ENCODE measurements at places on chromosomes 2 and 18. TPM values are rescaled to one million over a fixed set of nuclear protein-coding genes. Genes with fewer than 3 reads are reported as not detected.
A peak's percentile ranks its signal among the peaks of the same experiment; 100 is the strongest.

DNA sequence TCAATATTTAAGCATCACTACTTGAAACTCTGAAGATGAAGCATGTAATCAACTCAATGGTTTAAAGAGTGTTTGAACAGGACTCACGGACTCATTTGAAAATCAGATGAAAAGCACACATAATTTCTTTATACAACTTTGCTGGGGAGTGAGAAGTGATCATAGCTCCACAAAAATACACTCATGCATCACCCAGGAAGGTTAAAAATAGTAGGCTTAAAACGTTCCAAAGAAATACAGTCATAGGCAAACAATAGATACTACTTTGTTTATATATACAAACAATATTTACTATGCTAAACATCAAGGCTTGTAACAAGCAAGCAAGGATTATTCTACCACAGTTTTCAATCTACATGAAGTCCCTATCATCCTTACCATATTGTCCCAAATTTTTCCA lies 11.6 kb downstream of the HNRNPLL start:
- H3K4me3 ChIP-seq, result no peak overlapping the region
- no peak for DNase-seq
- no peaks in the 10 kb centered on the region for H3K36me3 ChIP-seq
- no peaks in the 10 kb centered on the region for H3K27me3 ChIP-seq
- peaks cover 100% of the 10 kb centered on the region for H3K4me1 ChIP-seq

Gene CPLX4
- not detected for total RNA-seq

DNA sequence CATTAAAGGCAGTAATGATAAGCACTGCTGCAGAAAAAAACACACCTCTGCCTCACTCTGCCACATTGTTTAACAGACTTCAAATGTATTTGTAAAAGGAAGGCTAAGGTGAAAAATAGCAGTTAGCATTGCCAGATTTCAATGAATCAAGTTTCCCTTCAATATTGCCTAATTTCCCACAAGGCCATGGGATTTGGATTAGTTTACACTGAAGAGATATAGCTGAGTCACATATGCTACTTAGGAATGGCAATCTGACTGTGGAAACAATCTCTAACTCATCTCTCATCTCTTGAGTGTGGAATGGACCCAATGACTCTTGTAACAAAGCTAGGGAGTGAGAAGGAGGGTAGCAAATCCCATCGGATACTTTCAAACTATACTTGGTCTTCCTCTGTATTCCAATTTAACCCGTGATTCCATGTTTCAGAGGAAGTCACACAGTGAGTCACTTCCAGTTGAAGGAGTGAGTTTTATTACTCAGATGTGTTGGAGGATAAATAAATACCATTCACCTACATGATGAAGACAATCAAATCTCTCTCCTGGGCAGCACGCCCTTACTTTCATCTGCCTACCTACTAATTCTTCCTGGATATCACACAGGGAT lies 5.1 kb downstream of the B4GALT6 start:
- H3K4me3 ChIP-seq, result no peak overlapping the region
- H3K27ac ChIP-seq, result peak overlapping the region; percentile 48
- H3K36me3 ChIP-seq, result no peaks in the 10 kb centered on the region
- DNase-seq, result no peak
- H3K27me3 ChIP-seq, result no peaks in the 10 kb centered on the region
- H3K4me1 ChIP-seq, result peaks cover 46% of the 10 kb centered on the region

DNA sequence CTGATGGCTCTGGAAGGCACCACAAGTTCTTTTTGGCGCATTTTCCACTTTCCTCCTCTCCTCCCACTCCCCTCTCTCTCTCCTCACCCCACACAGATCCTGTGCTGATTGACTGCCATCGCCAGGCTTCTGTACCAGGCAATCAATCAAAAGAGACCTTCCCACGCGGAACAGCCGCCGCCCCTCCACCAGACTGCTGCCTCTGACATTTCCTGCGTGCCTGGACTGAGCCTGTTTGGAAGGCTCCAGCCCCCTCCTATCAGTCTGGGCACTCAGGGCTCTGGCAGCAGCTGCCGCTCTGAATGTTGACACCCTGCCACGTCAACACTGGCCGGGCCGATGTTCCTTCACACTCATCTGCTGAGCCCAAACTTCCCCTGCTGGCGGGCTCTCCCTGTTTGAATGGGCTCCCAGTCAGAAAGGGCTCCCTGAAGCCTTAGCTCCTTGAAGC lies 467.7 kb downstream of the EPHA4 start:
- H3K4me3 ChIP-seq, result peak overlapping the region; percentile 29
- H3K4me1 ChIP-seq, result peaks cover 22% of the 10 kb centered on the region
- no peak for DNase-seq
- H3K36me3 ChIP-seq, result no peaks in the 10 kb centered on the region
- peak overlapping the region; percentile 2 for H3K27ac ChIP-seq
- no peaks in the 10 kb centered on the region for H3K27me3 ChIP-seq

Gene CAPN14
- 0.42 TPM for total RNA-seq

GRCh38 chr2:238227587-238228032 lies 12.2 kb downstream of the HES6 start:
- DNase-seq, result no peak
- no peak overlapping the region for H3K4me3 ChIP-seq
- H3K4me1 ChIP-seq, result peaks cover 44% of the 10 kb centered on the region
- peaks cover 9% of the 10 kb centered on the region for H3K36me3 ChIP-seq
- H3K27ac ChIP-seq, result no peak overlapping the region

DNA sequence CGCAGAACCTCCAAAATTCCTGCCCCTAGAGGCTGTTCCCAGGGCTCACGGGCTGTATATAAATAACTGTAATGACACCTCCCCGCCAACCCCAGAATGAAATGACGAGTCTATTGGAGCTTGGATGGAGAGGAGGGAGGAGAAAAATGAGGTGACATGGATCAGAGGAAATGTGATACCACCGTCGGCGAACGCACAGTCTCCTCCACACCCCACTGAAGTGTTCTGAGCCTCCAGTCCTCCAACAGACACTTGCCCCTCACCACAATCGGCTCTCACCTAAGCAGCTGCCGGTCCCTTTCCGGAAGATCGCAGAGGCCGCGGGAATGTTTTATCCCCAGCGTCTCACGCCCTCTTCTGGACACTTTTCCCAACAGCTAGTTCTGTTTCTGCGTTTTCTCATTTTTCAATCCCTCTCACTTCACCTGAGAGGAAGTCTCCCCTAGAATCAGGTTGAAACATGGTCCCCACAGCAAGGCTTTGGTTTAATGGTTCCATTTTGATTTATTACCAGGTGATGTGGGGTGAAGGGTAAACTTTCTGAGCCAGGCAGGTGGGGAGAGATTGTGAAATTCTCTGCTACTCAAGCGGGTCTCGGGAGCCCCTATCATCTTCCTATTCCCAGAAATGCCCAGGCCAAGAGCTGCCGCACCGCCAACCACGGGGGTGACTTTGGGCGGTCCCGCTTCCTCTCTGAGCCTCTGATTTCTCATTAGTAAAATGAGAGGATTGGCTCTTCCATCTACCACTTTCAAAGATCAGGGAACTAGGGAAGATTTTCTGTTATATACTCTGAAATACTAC lies 9.1 kb upstream of the MYO5B start:
- H3K36me3 ChIP-seq, result no peaks in the 10 kb centered on the region
- peaks cover 21% of the 10 kb centered on the region for H3K4me1 ChIP-seq
- no peak overlapping the region for H3K27ac ChIP-seq
- H3K27me3 ChIP-seq, result no peaks in the 10 kb centered on the region
- no peak overlapping the region for H3K4me3 ChIP-seq

- H3K36me3 ChIP-seq, result no peaks in the 10 kb centered on the region
- DNase-seq, result no peak
- H3K4me3 ChIP-seq, result no peak overlapping the region
- H3K4me1 ChIP-seq, result no peaks in the 10 kb centered on the region
These were observed 45.6 kb upstream of the SALL3 start for GRCh38 chr18:78934003-78934402.

Gene CHMP1B
- 58.6 TPM for total RNA-seq

GRCh38 chr2:88865801-88866371 lies 174.4 kb downstream of the RPIA start:
- no peak overlapping the region for H3K4me3 ChIP-seq
- H3K27ac ChIP-seq, result no peak overlapping the region
- no peaks in the 10 kb centered on the region for H3K4me1 ChIP-seq
- H3K27me3 ChIP-seq, result peaks cover 11% of the 10 kb centered on the region

DNA sequence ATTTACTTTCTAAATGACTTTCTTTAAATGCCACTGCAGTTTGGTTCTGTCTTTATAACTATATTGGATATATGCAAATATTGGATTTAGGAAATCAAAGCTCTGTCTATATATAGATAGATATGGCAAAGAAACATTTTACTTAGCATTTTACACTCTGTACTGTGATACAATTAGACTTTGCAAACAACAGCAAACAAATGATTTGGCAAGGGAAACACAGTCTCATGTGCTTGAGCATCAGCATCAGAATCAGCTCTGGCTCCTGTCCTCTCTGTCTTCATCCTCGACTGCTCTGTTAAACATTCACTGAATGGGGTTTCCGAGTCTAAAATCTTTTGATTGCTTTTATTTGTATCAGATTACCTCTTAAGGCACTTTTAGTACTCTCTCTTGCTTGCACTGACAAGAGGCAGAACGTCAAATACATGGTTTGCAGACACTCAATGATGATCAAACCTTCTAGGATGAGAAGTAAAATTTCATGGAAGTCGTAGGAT lies 176.8 kb upstream of the LRP1B start:
- no peak overlapping the region for H3K4me3 ChIP-seq
- H3K4me1 ChIP-seq, result no peaks in the 10 kb centered on the region
- no peaks in the 10 kb centered on the region for H3K36me3 ChIP-seq

DNA sequence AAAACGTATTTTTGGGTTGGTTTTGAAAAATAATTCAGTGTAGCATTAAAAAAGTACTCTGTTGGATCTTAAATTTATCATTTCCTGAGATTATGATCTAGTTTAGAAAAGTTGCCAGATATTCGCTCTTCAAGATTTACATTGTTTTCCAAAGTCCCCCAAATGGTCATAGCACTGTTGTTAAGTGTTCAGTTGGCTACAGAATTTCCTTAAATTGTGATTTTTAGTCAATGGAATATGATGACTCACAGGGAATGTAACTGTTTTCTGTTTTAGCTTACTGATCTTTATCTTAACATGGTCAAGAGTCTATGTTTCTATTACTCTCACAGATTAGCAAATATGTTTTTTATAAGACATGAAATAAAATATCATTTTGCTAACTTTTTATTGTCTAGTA lies 23.2 kb downstream of the PLCL1 start:
- H3K27me3 ChIP-seq, result no peaks in the 10 kb centered on the region
- H3K36me3 ChIP-seq, result no peaks in the 10 kb centered on the region
- H3K4me1 ChIP-seq, result peaks cover 12% of the 10 kb centered on the region
- no peak overlapping the region for H3K27ac ChIP-seq

DNA sequence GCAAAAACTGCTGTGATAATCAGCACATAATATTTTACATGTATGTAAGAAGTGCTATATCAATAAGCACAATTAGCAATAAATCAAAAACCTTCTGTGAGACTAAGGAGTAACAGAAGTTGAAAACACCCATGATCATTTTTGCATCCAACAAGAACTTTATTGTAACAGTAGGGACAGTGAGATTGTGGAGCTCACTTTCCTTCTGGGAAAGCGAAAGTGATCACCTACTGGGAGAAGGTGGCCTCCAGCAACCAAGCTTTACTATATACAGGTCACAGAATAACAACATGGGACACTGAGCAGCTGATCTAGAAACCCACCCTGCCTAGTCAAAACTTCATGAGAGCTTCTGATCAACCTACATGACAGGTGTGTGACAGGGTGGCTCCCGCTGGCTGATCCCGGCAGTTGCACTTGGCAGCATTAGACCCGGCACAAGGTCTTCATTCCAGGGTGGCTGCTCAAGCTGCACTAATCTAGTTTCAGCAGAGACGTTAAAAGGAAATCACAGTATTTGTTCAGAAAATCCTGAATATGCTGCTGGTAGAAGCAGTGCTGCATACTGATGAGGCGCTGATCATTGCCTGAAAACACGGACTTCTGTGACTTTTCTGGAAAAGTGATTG lies 63.5 kb upstream of the ARL5A start:
- H3K36me3 ChIP-seq, result no peaks in the 10 kb centered on the region
- H3K4me3 ChIP-seq, result no peak overlapping the region

Gene CYP27C1
- total RNA-seq, result not detected

Gene NEU4
- 5.4 TPM for total RNA-seq

- H3K4me3 ChIP-seq, result no peak overlapping the region
- no peaks in the 10 kb centered on the region for H3K4me1 ChIP-seq
- H3K27me3 ChIP-seq, result no peaks in the 10 kb centered on the region
- H3K27ac ChIP-seq, result no peak overlapping the region
- no peak for DNase-seq
These were observed 56.3 kb upstream of the CCDC195 start for GRCh38 chr2:224772494-224772893.

GRCh38 chr2:198054299-198054698 lies 249.9 kb downstream of the PLCL1 start:
- H3K4me1 ChIP-seq, result peaks cover 10% of the 10 kb centered on the region
- H3K27me3 ChIP-seq, result no peaks in the 10 kb centered on the region
- H3K27ac ChIP-seq, result no peak overlapping the region
- H3K4me3 ChIP-seq, result no peak overlapping the region
- H3K36me3 ChIP-seq, result no peaks in the 10 kb centered on the region
- no peak for DNase-seq

GRCh38 chr2:132538331-132538855 lies 121.8 kb downstream of the GPR39 start:
- no peak for DNase-seq
- H3K4me3 ChIP-seq, result no peak overlapping the region
- H3K36me3 ChIP-seq, result no peaks in the 10 kb centered on the region
- H3K27ac ChIP-seq, result no peak overlapping the region
- H3K27me3 ChIP-seq, result peaks cover 16% of the 10 kb centered on the region
- no peaks in the 10 kb centered on the region for H3K4me1 ChIP-seq

GRCh38 chr2:26623541-26624495 lies 17.3 kb downstream of the CIB4 start:
- H3K36me3 ChIP-seq, result no peaks in the 10 kb centered on the region
- peak overlapping the region; percentile 56 for H3K27ac ChIP-seq
- H3K4me1 ChIP-seq, result peaks cover 13% of the 10 kb centered on the region

- no peak overlapping the region for H3K27ac ChIP-seq
- peaks cover 6% of the 10 kb centered on the region for H3K4me1 ChIP-seq
- no peak for DNase-seq
- H3K27me3 ChIP-seq, result no peaks in the 10 kb centered on the region
These were observed 6.9 kb downstream of the ITGB1BP1 start for GRCh38 chr2:9416267-9416961.

- H3K4me3 ChIP-seq, result no peak overlapping the region
- peak overlapping the region; percentile 57 for H3K27ac ChIP-seq
- no peaks in the 10 kb centered on the region for H3K27me3 ChIP-seq
- no peak for DNase-seq
- peaks cover 3% of the 10 kb centered on the region for H3K36me3 ChIP-seq
These were observed 18.2 kb downstream of the IGFBP2 start for GRCh38 chr2:216651351-216651881.

DNA sequence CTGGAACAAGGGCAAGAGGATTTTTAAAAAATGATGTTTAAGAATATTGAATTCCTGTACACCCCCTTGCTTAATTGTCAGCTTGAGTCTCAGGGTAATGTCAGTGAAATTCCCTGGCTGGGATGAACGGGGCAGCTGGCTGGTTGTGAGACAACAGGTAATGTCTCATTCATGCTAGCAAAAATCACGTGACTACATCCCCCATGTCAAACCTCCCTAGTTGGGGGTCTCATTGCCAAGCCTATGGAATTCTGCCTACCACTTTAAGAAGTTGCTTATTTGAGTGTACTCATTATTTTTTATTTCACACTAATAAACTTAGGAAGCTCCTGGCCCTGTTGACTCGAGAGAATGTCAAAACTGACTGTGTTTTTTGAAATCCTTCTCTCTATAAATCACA lies 218.3 kb downstream of the ICOS start:
- peaks cover 14% of the 10 kb centered on the region for H3K4me1 ChIP-seq
- no peak for DNase-seq
- no peak overlapping the region for H3K4me3 ChIP-seq
- no peaks in the 10 kb centered on the region for H3K27me3 ChIP-seq
- H3K36me3 ChIP-seq, result no peaks in the 10 kb centered on the region

- DNase-seq, result no peak
- H3K27ac ChIP-seq, result no peak overlapping the region
- H3K27me3 ChIP-seq, result no peaks in the 10 kb centered on the region
These were observed 715.8 kb upstream of the SOX11 start for GRCh38 chr2:4976407-4976806.
